ENCODE measurements at places on chromosomes 4 and X.

DNA sequence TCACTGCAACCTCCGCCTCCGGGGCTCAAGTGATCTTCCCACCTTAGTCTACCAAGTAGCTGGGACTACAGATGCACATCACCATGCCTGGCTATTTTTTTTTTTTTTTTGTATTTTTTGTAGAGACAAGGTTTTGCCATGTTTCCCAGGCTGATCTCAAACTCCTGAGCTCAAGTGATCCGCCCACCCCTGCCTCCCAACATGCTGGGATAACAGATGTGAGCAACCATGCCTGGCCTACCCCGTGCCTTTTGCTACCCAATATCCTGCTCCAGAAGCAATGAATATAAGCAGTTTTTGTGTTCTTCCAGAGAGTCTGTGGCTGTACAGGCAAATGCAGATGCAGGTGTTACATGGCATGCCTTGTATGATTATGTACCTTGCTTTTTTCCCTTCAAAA is 50.5 kb downstream of the TBC1D14 start:
- no peak for DNase-seq

GRCh38 chr4:141240259-141240658 is 19.6 kb downstream of the ZNF330 start:
- DNase-seq = no peak

GRCh38 chr4:58560736-58561135 is 1450.6 kb upstream of the IGFBP7 start:
- no peak for DNase-seq

GRCh38 chr4:138958519-138958918 is 57.1 kb upstream of the NOCT start:
- DNase-seq = peak; percentile 52

GRCh38 chr4:99179626-99180025 is 35.5 kb upstream of the ADH4 start:
- no peak for DNase-seq
